ENCODE measurements at places on chromosomes 7 and 10.

DNA sequence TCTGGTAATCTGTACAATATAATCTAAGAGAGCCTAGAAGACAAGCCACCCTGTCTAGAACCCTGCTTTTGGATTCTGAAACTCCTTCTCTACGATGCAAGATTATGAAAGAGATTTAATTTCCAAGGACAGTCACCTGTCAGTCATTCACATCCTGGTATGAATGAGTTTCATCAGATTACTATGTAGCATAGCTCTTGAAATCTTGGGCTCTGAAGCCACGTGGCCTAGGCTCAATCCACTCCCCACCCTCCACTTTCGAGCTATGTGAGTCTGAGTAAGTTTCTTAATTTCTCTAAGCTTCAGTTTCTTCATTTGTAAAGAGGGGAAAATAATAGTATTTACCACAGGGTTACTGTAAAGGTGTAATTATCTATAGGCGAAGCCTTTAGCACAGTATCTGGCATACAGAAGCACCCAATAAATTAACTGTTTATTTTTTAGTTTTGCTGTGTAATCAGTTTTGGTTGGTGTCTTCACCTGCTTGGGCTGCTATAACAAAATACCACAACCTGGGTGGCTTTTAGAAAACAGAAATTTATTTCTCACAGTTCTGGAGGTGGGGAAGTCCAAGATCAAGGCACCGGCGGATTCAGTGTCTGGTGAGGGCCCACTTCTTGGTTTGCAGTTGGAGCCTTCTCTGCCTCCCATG lies 71.3 kb downstream of the MYOF start:
- DNase-seq, result no peak

GRCh38 chr10:117778241-117778640 lies 235.7 kb downstream of the EMX2 start:
- no peak for DNase-seq

DNA sequence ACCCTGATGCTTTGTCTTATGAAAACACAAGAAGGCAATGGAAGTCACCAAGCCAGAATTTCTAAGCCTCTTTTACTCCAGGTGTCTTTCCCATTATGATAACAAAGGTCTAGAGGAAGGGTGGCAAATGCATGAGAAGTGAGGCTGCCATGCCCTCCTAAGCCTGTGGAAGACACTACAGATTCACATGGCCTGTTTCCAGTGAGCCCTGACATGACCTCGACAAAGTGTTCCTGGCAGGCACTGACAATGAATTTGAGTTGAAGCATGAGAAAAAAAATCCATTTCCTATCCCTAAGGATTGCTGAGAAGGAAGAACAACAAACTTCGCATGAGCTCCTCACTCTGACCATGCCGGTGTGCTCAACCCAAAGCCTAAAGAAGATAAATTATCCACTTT lies 268.0 kb downstream of the HTR7 start:
- DNase-seq, result no peak

- no peak for DNase-seq
These were observed 25.1 kb upstream of the GHITM start for GRCh38 chr10:84114088-84114667.

DNA sequence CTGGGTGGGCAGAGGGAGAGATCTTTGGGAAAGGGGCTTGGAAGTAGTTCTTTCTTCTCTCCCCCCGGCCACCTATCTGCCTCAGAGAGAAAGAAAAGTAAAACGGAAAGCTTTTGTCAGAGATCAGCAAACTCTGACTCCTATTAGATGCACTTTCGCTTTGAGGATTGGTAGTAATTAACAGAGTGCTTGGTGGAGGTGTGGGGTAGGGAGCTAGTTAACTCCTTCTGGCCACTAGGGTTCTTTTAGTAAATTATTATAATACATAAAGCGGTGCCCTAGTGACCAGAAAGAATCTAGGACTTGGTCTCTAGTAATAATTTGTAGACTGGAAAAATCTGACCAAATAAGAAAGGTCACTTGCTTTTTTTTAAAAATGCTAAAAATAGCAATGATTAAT lies 54.6 kb downstream of the CPVL start:
- no peak for DNase-seq

DNA sequence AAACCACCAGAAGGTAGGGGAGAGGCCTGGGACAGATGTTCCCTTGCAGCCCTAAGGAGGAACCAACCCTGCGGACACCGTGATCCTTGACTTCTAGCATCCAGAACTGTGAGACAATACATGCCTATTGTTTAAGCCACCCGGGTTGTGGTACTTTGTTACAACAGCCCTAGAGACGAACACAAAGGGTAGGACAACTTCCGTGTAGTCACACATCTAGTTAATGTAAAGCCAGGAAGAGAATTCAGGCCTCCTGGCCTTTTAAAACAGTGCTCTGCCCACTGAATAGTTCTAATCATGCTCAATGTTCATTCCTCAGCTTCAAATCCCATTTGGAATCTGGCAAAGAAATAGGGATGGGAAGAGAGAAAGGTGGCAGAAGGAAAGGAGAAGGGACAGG lies 240.2 kb upstream of the KMT2E start:
- DNase-seq, result no peak

DNA sequence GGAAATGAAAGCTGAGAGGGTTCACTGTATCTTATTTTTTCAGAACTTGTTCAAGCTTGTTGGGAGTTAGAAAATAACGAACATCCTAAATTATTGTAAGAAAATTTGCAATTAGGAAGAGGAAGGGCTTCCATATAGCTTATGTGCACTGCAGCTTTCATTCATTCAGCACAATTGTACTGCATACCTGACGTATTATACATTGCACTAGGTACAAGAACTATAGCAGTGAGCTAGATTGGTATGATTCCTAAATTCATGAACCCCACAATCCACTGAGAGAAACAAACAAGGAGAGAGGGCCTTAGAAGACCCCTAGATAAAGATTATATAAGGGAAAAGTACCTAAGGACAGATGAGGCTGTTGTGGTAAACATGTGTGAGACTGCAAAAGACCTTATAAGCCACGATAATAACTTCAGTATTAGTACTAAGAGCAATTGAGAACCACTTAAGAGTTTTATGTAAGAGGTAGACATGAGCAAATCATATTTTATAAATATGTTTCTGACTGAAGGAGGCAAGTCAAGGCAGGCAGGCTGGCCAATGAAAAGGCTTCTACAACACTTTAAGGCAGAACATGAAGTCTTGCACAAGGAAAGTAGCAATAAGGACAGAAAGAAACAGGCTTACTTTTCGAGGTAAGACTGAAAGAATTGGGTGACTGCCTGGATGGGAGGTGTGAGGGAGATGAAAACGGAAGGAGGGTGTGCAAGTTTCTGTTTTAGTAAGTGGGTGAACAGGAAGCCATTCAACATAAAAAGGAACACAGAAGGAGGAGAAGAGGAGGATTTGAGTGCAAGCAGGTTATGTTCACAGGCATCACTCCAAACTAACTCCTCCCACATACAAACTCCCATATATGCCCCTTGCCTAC lies 77.9 kb upstream of the LRRN3 start:
- no peak for DNase-seq

- DNase-seq, result no peak
These were observed 8.4 kb downstream of the PPP2R2D start for GRCh38 chr10:131909014-131909808.

GRCh38 chr7:149422162-149422913 lies 38.5 kb downstream of the ZNF777 start:
- peak; percentile 70 for DNase-seq

- DNase-seq, result no peak
These were observed 15.1 kb upstream of the LIMK1 start for GRCh38 chr7:74068378-74069085.

GRCh38 chr10:13146379-13146778 lies 15.0 kb upstream of the MCM10 start:
- DNase-seq, result no peak

DNA sequence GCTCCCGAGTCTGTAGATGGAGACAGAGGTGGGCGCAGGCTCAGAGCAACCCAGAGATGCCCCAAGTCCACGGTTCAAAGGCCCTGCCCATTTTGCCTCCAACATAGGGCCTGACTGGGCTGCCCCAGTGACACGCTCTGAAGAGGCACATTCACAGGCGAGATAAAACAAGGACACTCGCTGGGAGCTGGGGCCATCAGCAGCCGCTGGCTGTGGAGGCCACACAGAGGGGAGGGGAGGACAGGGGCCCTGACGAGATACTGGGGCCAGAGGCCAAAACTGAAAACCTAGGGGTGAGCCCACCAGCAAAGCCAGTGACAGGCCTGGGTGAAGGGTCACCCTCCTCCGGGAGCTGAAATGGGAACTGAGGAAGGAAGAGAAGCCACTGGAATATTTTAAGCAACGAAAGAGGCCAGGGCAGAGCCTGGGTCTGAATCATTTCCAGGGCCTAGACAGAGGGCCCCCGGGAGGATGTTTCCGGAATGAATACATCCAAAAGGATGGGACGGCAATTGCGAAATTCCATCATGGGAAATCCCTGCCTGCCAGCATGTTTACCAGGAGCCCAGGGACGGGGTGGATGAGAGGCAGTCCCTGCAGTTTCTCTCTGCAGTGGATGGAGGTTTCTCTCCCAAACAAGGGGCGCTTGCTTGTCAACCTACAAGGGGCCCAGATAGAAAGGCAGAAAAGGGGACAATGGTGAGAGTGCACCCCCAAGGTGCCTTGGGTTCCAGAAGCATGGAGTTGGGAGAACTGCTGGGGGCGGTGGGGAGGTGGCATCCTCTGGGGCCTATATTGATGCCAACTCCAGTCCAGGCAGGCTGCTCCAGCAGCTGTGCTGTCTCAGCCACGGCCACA lies 29.0 kb upstream of the HSPA12A start:
- DNase-seq, result no peak

DNA sequence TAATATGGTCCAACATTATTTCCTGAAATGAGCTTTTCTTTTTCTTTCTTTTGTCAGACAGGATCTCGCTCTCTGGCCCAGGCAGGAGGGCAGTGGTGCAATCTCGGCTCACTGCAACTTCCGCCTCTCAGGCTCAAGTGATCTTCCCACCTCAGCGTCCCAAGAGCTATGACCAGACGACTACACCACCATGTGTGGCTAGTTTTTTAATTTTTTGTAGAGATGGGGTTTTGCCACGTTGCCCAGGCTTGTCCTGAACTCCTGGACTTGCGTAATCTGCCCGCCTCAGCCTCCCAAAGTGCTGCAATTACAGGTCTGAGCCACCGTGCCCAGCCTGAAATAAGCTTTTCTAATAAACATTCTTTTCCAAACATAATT lies 48.6 kb downstream of the CUL2 start:
- DNase-seq, result no peak

GRCh38 chr10:95560278-95561176 lies 644 bp downstream of the SORBS1 start:
- DNase-seq, result peak; percentile 26

DNA sequence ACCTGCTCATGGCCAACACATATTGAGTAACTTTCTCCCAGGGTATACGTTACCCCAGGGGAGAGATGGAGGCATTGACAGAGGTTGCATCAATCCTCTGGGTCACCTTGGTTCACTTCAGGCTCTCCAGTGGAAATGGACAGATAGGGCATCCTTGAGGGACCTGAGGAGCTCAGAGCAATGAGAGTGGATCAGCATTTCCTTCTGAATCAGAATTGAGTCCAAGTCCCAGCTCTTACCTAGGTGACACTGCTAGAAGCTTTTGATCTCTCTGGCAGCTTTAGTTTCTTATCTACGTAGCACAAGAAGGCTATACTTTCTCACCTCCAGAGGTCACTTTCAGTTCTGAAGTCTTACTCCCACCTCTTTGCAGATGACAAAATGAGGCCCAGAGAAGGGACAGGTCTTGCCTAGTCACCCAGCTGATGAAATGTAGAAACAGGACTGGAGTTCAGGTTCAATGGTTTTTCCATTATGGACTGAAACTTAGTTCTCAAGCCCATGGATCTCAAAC lies 35.2 kb downstream of the PANK1 start:
- DNase-seq, result no peak

DNA sequence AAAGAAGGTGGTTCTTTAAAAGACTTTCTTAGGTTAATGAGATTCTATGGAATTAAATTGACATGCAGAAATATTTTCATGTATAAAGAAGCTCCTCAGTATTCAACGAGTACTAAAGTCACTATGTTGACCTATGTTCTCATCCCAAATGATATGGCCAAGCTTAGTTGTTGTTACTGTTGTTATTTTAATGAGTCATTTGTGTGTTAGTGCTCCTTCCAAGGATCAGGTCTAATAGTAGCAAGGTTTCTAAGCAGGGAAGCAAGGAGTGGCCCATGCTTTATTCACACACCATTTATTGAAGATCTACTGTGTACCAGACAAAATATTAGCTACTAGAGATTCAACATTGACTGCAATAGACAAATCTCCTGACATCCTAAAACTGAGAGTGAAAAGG lies 41.9 kb downstream of the LRRN3 start:
- no peak for DNase-seq

Measured in activated T-helper 1 cell treated with anti-CD3 and anti-CD28 coated beads, Interleukin-2, amount 50 U/mL, for 16 hours (primary cell).